ENCODE measurements at places on chromosomes 4 and X. TPM values are rescaled to one million over a fixed set of nuclear protein-coding genes. Genes with fewer than 3 reads are reported as not detected.
A peak's percentile ranks its signal among the peaks of the same experiment; 100 is the strongest.

Gene AP1S2
- polyA plus RNA-seq = 6.1 TPM

Gene SMR3B
- polyA plus RNA-seq = not detected

GRCh38 chrX:17737986-17738713 lies 857 bp downstream of the SCML1 start:
- peak; percentile 35 for DNase-seq

- no peak for DNase-seq
These were observed 52.6 kb upstream of the UNC5C start for GRCh38 chr4:95601356-95601755.

DNA sequence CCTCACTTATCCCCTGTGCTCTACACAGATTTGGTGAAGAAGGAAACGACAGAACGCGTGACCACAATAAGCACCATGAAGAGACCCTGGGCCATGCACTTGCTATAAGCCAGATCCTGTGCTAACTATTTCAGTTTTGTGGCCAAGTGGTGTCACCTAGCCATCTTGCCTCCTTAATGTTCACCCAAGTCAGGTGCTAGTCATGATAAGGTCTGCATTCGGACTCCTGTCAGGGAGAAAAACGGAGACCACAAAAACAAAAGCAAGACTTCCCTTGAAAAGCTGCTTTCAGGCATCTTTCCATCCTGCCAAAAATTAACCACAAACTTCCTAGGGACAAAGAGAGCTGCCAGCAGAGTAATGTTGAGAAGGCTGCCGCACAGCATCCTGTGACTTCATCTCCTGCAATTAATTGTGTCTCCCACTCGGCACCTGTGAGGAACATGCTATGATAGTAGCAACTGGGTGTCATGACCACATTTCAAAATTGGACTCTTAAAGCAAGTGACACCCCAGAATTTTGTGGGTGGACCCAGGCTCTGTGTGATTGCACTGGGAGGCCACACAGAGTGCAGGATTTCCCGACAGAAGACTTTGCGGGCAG lies 8.8 kb upstream of the IDS start:
- no peak for DNase-seq

All from liver (tissue), 10 donors.